Fibroblast of skin of right quadriceps (primary cell): ENCODE measurements at places on chromosomes 6 and 20.

GRCh38 chr6:100880149-100880852 is 828 bp downstream of the ASCC3 start:
- DNase-seq = peak; percentile 8

- peak; percentile 56 for DNase-seq
These were observed 27.4 kb upstream of the MAPRE1 start for GRCh38 chr20:32792316-32792715.

- no peak for DNase-seq
These were observed 378.7 kb upstream of the HSF2 start for GRCh38 chr6:122020588-122021264.

GRCh38 chr6:29995340-29995777 is 53.0 kb downstream of the HLA-A start:
- no peak for DNase-seq

DNA sequence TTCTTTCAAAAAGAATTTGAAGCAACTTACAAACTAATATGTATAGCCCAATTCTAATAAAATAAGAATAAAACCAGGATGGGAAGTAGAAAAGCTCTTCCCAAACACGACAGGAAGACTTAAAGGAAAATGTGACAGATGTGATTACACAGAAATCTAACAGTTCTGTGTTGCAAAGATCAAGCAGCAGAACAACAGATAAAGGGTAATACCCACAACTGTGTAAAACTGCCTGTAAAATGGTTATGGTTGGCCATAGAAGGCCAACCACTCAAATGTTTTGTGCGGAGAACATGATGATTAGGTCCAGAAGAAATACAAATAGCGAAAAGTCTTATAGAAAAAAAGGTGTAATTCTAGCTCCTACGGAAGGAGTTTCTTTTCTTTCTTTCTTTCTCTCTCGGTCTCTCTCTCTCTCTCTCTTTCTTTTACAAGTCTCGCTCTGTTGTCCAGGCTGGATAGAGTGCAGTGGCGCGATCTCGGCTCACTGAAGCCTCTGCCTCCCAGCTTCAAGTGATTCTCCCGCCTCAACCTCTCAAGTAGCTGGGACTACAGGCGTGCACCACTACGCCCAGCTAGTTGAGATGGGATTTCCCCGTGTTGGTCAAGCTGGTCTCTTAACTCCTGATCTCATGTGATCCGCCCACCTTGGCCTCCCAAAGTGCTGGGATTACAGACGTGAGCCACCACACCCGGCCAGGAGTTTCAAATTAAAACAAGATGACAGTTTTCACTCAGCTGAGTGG is 128.5 kb downstream of the QRSL1 start:
- DNase-seq = no peak

- peak; percentile 97 for DNase-seq
These were observed 161.3 kb upstream of the AGPAT4 start for GRCh38 chr6:161434921-161435747.

- peak; percentile 34 for DNase-seq
These were observed 10.1 kb upstream of the SMIM13 start for GRCh38 chr6:11083491-11083890.

- DNase-seq = peak; percentile 36
These were observed 9.4 kb upstream of the FRMD1 start for GRCh38 chr6:168088161-168089053.

- peak; percentile 56 for DNase-seq
These were observed 43.3 kb downstream of the SLC2A10 start for GRCh38 chr20:46752728-46753127.

- no peak for DNase-seq
These were observed 146.7 kb upstream of the ID4 start for GRCh38 chr6:19690325-19691075.

DNA sequence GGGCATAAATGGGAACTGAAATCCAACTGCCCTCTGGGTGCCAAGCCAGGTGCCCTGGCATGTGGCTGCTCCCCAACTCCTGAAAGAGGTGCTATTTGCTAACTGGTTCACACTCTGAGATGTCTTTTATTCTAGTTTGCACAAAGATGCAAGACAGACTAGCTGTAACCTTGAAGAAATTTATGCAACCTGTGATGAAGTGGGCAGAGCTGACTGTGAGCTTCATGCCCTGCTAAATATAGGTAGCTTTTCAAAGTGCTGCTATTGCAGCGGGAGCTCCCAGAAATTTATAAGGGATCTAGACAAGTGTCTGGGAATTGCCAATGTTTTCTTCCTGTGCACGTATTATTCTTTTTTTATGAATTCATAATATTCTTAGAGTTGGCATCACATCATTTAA is 517.5 kb downstream of the RNF144B start:
- no peak for DNase-seq

GRCh38 chr6:88031550-88031949 is 16.1 kb upstream of the SPACA1 start:
- DNase-seq = no peak

DNA sequence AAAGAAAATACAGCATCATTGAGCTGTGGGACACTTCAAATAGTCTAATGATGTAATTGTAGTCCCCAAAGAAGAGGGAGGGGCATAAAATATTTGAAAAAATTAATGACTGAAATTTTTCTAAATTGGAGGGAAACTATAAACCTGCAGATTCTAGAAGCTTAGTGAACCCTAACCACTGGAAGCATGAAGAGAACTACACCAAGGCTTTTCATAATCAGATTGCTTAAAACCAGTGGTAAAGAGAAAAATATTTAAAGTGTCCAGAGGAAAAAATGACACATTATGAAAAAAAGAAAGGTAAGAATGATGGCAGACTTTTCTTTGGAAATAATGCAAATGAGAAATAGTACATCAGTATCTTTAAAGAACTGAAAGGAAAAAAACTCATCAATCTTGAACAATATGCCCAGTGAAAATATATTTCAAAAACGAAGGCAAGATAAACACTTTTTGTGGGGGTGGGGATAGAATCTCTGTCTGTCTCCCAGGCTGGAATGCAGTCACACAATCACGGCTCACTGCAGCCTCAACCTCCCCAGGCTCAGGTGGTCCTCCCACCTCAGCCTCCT is 31.3 kb downstream of the BICRAL start:
- no peak for DNase-seq

- peak; percentile 21 for DNase-seq
These were observed 10.9 kb downstream of the BANF2 start for GRCh38 chr20:17710379-17711266.

GRCh38 chr6:112396221-112396620 is 49.1 kb downstream of the RFPL4B start:
- DNase-seq = no peak

GRCh38 chr6:129188795-129189194 is 305.9 kb downstream of the LAMA2 start:
- peak; percentile 27 for DNase-seq

DNA sequence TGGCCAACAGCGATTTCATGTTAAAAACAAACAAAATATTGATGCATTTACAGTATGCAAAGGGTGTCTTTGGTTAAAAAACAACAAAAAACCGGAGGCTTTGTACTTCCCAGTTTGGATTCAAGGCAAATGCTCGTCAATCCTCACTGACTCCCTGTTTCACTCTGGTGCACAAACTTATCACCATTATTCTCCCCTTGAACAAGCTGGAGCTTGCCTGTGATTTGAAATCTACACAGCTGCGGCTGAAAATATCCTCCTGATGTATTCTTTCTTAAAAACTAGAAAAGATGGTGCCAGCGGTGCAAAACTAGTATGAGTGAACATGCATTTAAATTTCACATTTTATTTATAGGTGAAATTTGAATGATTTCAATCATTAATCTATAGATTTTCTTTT is 3.3 kb downstream of the PERP start:
- no peak for DNase-seq

DNA sequence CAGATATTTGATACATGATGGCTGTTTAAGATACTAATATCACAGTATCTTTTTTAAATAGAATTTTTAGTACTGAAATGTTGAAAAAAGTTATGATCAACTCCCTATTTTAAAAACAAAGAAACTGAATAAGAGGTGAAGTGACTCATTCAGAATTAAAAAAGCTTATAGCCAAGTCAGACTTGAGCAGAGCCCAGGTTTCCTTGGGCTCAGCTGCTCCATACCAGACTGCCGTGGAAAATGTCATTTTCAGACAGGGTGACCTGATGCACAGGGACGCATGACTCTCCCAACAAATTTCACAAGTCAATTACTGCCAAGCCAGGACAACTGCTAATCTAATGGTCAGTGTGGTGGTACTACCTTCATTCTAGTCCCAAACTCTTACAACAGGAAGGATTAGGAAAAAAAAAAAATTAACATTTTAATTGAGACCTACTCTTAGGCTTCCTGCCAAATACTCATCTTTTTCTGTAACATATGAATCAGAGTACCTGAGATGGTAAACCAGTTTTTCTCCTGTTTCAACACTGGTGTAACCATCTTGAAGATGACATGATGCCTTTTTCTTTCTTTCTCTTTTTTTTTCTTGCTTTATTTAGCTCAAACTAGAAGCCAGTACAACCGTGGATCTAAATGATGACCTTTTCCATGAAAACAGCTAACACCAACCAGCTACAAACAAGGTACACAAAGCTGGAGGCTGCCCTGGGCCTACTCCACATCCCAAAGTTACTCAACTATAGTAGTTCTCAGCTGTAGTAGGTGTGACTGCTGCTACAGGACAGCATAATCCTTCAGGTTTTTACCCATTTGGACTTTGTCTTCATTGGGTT is 30.5 kb downstream of the SLC22A23 start:
- DNase-seq = no peak

GRCh38 chr20:17614812-17615644 is 45.2 kb downstream of the DSTN start:
- DNase-seq = no peak

- no peak for DNase-seq
These were observed 16.7 kb downstream of the PMEPA1 start for GRCh38 chr20:57693002-57693582.

GRCh38 chr6:113287396-113287795 is 569.7 kb upstream of the MARCKS start:
- DNase-seq = no peak
